D721Med (cell line): ENCODE measurements at places on chromosomes 4 and X.

DNA sequence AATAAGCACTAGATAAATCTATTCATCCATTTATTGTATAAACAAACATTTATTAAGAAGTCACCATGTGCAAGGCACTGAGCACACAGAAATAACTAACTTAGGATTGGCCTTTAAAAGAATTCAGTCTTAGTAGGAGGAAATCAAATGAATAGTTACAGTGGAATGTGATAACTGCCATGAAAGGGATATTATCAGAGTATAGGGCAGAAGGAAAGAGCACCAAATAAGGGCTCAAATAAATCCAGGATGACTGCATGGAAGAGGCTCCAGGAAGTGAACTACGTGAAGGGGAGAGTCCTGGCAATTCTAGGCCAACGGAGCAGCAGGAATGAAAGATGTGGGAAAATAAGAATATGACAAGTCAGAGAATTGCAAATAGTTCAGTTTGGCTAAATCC lies 406.0 kb downstream of the INPP4B start:
- DNase-seq = no peak

DNA sequence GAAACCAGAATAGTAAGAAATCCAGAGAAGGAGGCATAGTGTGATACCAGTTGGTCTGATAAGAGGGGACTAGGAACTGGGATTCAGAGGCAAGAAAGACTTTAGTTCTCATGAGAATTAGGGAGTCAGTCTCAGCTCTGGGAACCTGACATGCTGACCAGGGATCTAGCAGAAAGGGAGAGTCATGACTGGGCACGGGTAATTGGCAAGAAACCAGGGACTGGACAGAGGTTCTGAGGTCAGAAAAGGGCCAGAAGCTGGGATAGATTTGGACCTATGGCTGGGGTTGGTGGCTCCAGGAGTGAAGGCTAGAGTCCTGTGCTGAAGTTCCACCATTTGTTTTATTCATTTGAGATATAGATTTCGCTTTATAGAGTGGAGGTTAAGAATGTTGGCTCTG lies 110.2 kb upstream of the C1GALT1C1 start:
- no peak for DNase-seq

DNA sequence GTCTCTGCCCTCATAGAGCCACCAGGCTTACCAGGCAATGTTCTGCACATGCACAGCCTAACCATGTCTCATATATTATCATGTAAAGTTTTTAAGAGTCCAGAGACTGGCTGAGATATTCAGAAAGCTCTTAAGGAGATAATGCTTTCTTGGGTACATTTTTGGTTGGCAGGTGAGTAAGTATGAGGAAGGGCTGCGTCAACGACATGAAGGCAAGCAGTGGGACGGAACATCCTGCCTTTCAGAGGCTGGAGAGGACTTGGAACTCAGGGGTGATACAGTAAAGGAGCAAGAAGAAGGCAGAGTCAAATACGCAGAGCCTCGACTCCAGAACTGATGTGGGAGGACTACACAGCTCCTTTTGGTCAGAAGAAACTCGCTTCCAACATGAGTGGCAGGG lies 74.8 kb upstream of the MTNR1A start:
- DNase-seq = no peak

DNA sequence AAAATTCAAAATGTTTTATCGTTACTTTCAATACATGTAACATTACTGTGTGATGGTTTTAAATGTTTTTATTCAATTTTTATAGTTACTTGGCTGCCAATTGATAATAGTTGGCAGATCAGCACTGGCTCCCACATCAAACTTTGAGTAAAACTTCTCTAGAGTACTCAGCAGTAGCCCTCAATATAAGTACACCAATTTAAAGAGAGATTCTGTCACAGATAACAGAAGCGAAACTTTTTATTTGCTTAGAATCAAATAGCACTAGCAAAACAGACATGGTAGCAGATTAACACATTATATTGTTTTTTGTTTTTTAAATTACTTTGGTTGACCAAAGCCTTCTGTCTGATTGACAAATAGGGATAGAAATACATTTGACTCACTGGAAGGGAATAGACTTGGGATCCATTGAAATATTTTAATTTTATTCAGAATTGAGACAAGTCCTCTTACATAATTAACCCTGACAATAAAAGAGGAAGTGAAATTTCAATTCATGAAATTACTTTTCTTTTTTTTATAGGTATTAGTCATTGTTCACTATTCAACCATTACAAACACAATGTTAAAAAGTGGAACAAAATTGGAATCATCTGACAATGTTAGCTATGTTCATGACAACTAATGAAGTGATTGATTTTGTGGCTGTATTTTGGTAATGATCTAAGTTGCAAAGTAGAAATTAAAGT lies 554.9 kb downstream of the KLHL4 start:
- no peak for DNase-seq

DNA sequence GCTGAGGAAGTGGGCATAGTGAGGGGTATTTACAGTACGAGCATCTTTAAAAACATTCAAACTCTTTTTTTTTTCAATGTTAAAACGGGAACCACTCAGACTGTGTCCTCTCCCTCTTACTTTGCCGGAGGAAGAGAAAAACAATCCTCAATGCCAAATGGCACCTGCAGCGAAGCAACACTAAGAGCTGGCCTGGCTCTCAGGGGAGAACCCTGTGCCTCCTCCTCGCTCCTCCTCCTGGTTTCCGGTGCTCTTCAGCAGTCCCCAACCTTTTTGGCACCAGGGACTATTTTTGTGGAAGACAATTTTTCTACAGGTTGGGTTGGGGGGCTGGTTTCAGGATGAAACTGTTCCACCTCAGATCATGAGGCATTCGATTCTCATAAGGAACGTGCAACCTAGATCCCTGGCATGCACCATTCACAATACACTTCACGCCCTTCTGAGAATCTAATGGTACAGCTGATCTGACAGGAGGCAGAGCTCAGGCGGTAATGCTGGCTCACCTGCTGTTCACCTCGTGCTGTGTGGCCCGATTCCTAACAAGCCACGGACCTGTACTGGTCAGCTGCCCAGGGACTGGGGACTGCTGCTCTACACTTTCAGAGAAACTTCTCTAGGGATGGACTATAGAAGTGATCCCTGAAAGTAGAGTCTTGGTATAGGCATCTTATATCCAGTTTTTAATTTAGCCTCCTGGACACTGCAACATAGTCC lies 404.1 kb downstream of the RAPGEF2 start:
- no peak for DNase-seq

DNA sequence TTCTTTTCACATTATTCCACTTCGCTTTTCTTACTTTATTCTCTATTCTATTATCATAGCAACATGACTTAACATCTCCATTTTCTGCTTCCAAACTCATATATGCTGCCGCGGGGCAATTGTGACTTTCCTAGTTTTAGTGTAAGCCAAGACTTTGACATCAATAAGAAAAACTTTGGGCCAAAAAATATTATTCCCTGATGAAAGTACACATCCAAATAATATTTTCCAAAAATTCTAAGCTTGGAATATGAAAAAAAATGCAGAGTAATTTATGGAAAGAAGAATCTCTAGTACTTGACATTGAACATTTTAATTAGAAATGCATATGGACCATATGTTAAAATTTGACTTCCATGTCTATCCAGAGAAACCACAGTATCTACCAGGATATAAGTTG lies 995.1 kb upstream of the INTU start:
- DNase-seq = no peak

GRCh38 chrX:30702736-30703135 lies 49.5 kb downstream of the GK start:
- DNase-seq = no peak

DNA sequence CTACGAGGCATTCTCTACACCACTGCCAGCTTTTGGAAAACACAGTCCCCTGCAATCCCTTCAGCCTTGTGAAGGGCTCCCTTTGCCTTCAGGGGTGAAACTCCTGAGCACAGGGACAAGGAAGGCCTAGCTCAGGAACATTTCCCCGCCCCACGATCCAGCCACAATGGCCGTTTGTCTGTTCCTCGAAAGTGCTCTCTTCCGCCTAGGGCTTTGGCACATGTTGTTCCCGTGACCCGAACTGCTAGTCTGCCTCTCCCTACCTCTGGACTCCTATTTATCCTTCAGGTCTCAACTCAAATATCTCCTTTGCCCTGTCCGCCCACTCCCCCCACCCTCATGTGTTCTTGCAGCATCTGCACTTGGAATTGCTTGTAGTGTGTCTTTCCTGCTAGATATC lies 12.1 kb downstream of the FGD1 start:
- no peak for DNase-seq

GRCh38 chr4:104752337-104752736 lies 257.6 kb upstream of the CXXC4 start:
- no peak for DNase-seq

DNA sequence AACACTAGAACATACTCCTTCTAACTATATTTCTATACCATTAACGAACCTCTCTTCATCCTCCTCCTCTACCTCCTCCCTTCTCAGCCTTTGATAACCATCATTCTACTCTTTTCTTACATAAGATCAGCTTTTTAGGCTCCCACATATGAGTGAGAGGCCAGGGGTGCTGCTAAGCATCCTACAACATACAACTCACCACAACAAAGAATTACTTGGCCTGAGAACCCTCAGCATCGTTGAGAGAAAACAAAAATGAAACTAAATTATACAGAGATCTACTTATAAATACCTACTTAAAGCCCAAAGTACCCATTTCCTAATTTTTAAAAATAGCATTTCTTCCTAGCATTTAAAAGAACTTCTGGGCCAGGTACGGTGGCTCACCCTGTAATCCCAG lies 77.7 kb downstream of the CC2D2A start:
- no peak for DNase-seq

GRCh38 chr4:104263100-104263499 lies 231.6 kb downstream of the CXXC4 start:
- DNase-seq = no peak
